DMS79 treated with DMSO at 0.1 percent for 48 hours (cell line): ENCODE measurements at places on chromosomes 7 and 10.

- peak; percentile 32 for DNase-seq
These were observed 10.3 kb upstream of the ZC3HAV1L start for GRCh38 chr7:139046143-139046542.

GRCh38 chr7:55129541-55130394, 111.0 kb downstream of the EGFR start:
- peak; percentile 92 for DNase-seq

DNA sequence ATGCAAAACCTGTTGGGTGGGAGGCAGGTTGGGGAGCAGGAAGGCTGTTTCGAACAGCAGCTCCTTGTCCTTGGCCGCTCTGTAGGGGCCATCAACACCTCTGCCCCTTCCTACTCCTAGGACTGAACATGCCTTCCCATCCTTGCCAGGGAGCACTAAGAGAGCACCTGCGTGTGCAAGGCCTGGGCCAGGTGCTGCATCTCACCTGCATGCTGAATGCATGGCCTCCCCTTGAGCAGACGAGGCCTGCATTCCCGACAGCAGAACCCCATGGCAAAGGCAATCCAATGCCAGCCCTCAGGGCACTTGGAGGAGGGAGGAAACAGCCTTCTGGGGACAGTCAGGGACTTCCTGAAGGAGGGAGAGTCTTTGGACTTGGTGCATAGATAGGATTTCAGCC, 11.0 kb downstream of the VSIR start:
- DNase-seq: no peak

GRCh38 chr7:6252341-6252746, 20.1 kb downstream of the CYTH3 start:
- DNase-seq: no peak
